ENCODE measurements at places on chromosomes 11 and 22.

GRCh38 chr11:134719397-134719796, 307.4 kb upstream of the B3GAT1 start:
- no peak for DNase-seq

DNA sequence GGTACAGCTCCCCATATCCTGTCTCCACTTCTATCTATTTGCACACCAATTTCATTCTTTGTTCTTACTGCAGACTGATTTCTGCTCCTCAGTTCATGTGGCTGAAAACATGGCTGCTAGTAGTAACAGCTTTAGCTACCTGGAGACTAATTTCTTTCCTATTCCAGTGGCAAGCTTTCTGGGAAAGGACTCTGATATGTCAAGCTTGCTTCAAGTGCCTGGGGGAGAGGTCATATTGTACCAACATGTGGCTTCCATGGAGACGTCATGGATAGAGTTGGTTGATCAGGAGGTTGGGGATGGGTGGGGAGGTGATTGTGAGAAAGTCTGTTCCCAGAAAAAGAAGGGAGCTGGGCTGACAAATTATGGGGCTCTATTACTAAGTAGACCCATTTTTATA, 44.9 kb downstream of the ADM start:
- no peak for DNase-seq

DNA sequence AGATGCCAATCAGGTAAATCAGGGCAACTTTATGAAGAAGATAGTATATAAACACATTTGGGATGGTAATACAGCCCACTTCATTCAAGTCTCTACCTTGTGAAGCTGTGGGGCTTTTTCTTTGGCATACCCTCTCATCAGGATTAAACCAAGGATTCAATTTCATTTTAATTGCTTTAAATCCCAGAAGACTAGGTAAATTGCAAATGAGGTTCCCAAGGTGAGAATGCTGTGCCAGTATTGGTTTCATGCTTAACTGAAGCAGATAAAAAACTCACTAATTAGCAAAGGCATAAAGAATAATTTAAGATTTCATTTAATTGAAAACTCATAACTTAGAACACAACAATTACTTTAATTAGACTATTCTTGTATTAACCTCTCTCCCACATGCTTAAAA, 1218.1 kb downstream of the FAM181B start:
- DNase-seq: no peak

DNA sequence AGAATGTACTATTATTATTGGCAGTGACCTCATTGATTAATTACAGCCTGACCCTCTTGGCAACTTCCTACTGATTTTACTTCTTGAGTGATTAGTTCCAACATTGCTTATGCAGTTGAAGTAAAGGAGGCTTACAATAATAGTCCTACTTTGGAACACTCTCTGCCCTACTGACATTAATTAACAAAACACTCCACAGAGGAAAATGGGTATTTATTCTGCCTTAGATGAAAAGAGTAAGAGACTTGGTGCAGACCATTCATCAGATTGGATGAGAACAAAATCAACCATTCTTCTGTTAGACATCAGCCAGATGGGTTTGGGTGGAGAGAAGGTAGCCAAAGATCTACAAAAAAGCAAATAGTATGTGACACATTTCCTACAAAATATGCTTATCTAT, 363.8 kb downstream of the FAT3 start:
- no peak for DNase-seq

DNA sequence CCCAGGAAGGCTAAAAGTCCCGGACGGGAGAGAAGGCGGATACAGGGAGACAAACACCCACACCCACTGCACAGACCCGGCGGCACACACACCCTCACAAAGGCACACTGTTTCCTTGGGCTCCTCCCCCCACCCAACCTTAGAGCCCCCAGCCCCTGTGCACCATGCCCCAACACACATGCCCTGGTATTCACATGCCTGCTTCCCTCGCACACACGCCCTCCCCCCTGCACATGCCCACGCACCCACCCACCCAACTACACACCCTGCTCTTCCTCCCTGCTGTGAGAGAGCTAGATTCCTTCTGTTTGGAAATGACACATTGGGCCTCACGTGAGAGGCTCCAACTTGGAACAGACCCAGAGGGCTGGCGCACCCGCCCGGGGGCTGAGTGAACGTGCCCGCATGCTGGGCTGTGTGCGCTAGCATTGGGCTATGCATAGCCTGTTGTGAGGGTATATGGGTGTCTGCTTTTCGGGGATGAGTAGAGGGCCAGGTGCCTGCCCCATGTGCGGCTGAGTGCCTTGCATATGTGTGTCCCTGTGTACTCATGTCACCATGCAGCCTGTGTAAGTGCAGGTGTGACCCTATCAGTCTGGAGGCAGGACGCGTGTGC, 518 bp upstream of the CHRM1 start:
- no peak for DNase-seq

DNA sequence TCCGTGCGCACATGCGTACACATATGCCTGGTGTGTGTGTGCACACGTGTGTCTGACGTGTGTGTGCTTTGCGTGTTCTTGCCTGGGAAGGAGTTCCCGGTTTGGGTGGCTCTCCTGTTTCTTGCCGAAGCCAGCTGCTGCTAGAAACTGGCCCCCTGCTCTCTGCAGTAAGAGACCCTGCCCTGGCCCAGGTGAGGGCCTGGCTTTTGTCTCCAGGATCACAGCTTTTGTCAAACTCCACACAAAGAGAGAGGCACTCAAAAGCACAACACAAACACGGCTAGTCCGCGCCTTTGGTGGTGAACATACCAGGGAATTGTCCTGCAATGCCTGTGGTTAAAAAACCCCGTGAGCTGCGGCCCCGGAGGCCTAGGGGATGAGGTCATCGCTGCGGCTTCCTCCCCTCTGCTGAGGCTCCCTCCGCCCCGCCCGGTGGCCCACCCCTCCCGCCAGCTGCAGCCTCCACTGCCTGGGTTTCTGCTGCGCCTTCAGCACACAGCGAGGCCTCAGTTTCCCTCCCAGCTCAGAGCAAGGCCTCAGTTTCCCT, 88.9 kb downstream of the KCNQ1 start:
- no peak for DNase-seq

GRCh38 chr11:69860244-69860643, 41.0 kb upstream of the FGF3 start:
- no peak for DNase-seq

GRCh38 chr11:12139144-12139881, 28.9 kb downstream of the MICAL2 start:
- DNase-seq: no peak

GRCh38 chr22:29113319-29113718, 40.5 kb downstream of the KREMEN1 start:
- DNase-seq: no peak
